Sciatic nerve (tissue), 2 donors: ENCODE measurements at places on chromosomes 12 and 14. TPM values are rescaled to one million over a fixed set of nuclear protein-coding genes. Genes with fewer than 3 reads are reported as not detected.

The METTL1 gene
- total RNA-seq = 13.4 TPM

The ACOT4 gene
- total RNA-seq = 0.49 TPM

The RTN1 gene
- total RNA-seq = 5.4 TPM

The ALDH1L2 gene
- 11.3 TPM for total RNA-seq
